ENCODE measurements at places on chromosomes 6 and 20.

GRCh38 chr6:54719131-54719530 lies 127.4 kb upstream of the FAM83B start:
- no peak for DNase-seq

DNA sequence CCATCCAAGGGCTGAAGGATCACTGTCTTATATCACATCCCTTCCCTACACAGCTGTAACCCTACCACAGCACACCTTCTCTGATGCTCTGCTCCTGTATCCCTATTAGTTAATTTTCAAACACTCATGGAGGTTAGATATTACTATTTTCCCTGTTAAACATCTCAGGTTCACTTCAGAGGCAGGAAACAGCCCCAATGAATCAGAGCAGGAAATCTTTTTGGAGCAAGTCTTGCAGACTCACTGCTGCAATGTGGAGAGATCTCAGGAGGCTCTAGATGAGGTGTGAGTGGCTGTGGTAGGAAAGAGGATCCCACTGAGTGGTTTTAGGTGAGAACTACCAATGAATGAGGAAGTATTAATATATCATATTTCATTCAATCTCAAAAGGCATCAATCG lies 19.7 kb upstream of the HTR1B start:
- no peak for DNase-seq

DNA sequence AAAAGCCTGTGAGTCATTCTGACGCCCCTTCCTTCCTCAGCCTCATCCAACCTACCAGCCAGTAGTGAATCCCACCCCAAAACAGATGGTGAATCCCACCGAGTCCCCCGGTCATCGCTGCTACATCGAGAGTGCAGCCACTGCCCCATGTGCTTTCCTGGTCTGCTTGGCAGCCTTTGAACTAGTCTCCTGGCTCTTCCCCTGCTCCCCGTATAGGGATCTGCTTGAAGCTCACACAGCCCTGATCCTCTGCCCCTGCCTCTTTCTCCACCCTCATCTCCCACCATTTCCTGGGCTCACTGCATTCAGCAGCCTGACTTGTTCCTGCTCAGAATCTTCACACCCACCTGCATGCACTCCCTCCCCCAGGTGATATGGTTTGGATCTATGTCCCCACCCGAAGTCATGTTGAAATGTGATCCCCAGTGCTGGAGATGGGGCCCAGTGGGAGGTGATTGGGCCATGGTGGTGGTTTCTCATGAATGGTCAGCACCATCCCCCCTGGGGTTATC lies 14.6 kb downstream of the SYNJ2 start:
- DNase-seq = no peak

DNA sequence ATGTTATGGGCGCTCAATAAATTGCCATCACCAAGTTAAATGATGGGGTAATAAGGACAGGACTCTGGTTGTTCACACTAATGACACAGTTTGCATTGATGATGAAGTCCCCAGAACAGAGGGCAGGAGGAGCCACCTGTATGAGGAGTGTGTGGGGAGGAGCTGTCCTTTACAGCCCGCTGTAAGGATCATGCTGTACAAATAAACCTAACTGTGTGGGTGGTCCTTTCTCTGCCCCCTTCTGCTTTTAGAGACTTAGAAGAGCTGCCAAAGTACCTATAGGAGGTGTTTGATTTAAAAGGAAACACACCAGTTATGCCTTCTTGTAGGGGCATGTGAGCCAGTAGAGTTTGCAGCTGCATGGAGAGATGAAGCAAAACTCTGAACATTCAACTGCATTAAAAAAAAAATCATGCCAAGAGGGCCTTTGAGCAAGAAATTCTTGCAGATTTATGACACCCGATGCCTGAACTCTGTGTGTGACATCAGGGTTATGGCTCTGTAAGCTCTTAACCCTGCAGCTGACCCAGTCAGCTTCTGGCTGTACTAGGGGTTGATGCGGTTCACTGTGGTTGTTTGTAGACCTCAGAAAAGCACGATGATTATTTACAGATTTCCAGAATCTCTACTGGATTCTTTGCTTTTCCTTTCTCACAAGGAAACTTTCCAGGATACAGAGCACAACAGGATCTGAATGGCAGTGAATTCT lies 67.4 kb downstream of the UST start:
- DNase-seq = peak; percentile 77

GRCh38 chr20:4006640-4007039 lies 8.7 kb downstream of the RNF24 start:
- peak; percentile 95 for DNase-seq

GRCh38 chr6:105226598-105227294 lies 46.9 kb upstream of the POPDC3 start:
- DNase-seq = no peak

DNA sequence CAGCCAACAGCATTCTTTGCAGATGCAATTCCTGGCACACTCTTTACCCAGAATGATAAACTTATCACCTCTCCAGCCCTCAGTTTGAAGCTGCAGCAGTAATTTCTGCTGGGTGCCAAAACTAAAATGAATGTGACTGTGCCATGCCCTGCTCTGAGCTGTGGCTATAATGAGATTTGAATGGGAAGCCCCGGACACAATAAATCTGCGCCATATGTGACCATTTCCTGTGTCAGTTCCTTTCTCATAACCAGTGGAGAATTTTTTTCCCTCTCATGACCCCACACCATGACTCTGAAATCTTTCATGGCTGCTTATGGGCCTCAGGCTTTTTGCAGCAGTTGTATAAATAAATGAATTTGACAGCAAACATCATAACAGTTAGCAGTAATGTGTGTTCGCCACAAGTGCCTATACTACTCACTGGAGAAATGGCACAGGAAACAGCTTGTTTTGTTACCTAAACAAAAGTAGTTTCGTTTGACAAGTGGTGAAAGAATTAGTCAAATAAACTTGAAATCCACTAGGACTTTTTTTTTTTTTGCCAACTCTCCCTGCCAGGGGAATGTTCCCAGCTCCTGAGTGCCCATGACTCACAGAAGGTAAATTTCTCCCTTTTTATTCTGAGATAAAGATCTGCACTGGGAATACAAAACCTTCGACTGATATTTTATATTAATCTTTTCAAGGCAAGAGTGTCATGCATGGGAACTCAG lies 408.4 kb downstream of the PKHD1 start:
- DNase-seq = peak; percentile 4

GRCh38 chr6:27825025-27825793 lies 87.0 kb downstream of the OR2B2 start:
- no peak for DNase-seq

GRCh38 chr6:11096109-11096508 lies 2.5 kb downstream of the SMIM13 start:
- DNase-seq = peak; percentile 78

DNA sequence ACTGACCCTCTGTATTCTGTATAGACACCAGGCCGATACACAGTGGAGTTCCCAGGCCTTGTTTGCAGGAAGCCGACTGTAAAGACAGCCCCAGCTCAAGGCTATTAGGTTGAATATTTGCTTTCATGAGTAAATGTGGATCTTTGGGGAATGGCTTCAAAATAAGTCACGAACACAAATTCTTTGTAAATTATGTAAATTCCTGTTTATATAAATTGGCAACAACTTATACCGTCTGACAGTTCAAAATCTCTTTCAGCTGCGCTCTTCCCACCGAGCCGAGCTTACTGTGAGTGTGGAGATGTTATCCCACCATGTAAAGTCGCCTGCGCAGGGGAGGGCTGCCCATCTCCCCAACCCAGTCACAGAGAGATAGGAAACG lies 24.7 kb downstream of the EDN3 start:
- DNase-seq = no peak

DNA sequence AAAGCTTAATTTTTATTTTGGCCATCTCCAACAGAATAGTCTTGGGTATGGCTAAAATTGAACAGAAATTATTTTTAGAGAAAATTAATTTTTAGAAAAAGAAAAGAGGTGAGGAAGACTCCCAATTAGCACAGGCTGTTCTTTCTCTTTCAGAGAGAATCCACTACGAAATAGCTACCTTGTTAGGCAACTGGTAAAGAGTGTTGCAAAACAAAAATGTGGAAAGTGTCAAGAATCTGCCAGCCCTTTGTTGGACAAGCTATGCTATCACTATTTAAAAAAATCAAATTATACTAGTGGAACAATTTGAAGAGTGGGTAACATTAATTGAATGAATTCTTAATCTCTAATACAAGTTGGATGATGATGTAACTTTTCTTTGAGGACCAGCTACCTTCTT lies 19.2 kb upstream of the ZSCAN9 start:
- no peak for DNase-seq

DNA sequence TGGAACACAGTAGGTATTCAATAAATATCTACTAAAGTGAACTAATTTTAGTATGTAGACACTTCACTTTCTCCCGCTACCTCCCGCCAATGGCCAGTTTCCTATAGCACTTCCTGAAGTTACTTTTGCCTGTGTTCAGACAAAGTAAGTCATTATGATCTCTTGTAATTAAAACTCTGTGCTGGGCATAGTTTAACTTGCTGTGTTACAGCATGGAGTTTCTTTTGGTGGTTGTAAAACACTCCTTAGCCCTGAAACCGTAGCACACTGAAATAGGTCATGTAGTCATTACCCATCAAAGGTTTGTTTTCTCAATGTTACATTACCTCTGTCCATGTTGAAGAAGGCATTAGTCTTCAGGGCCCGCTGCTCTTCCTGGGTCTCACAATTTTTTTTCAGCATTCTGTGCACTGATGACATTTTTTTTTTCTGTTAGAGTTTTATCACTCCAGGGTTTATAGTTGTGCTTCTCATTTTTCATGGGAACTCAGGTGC lies 54.0 kb upstream of the CENPW start:
- DNase-seq = no peak

- DNase-seq = no peak
Observed at GRCh38 chr6:130229645-130230044, 6.9 kb upstream of the SAMD3 start.

- DNase-seq = no peak
Observed at GRCh38 chr6:82612475-82613039, 248.9 kb downstream of the TPBG start.

GRCh38 chr6:119280080-119280479 lies 69.5 kb downstream of the MAN1A1 start:
- no peak for DNase-seq

DNA sequence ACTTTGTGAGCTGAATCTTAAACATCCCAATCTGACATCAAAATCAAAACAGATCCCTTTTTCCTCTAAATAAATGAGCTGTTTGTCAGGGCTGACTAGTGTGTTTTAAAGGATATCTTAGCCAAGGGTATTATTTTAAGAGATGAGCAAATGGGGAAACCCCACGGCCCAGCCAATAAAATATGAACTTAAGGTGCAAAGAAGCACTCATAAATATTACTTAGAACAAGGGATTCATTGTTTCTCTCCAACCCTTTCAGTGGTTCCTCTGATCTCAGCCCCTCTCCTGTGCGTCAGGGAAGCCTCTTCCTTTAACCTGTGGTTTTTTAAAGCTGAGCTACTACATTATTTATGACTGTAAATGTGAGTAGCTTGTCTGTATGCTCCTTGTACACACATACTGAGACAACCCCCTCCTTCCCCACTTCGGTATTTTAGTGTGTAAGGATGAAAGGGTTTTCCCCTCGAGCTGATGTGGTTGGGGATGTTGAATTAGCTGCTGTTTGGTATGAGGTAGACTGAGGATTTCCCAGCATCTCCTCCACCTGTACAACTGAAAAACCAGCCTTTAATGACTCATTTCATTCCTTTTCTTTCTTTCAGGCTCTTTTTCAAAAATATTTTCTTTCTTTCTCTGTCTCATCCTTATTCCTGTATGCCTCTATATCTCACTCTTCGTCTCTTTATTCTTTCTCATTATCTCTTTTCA lies 6.5 kb downstream of the BMP5 start:
- DNase-seq = no peak

GRCh38 chr6:113857556-113858479 lies 673 bp downstream of the MARCKS start:
- peak; percentile 53 for DNase-seq

GRCh38 chr6:43103253-43103876 lies 27.3 kb downstream of the PTK7 start:
- DNase-seq = no peak

GRCh38 chr6:74611220-74611619 lies 594.6 kb downstream of the COL12A1 start:
- no peak for DNase-seq

DNA sequence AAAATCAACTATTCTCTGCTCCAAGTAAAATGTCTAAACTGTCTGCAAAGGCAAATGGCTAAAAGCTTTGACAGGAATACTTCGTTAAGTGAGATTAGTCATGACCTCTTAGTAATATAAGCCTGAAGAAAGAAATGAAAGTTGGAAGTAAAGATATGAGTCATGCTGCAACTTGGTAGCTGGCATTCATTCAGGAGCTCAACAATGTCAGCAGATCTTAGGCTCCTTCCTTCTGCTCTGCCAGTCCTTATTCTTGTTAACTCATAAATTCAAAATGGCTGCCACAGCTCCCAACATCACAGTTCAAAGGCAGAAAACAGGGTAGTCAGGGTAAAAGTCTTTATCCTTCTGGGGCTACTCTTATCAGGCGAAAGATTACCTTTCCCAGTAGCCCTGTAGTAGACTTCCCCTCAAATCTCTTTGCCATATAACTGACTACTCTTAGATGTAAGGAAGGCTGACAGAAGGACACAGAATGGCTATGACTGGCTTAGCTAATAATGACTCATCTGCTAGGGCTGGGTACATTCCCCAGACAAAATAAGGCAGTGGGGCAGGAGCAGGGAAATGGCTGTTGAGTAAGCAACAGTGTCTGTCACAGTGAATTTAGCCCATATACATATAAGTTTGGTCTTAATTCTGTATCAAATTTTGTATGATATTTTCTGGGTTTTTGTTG lies 24.4 kb upstream of the C6orf62 start:
- DNase-seq = peak; percentile 93

DNA sequence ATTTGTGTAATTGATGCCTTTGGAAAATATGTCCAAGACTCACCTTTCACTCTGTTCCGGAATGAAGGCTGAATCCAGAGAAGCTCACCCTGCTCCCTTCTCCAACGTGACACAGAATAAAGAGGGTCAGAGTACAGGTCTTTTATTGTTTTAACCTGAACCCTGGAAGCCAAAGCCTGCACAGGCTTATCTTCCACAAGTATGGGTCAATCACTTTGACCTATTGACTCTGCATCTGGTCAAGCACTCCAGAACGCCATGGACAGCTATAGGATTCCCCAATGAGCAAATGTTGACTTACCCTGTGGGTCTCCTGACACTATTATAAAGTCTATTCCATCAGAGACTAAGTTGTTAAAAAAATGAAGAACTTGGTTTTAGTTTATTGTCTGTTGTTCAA lies 158.4 kb upstream of the MYLIP start:
- DNase-seq = no peak

- DNase-seq = peak; percentile 64
Observed at GRCh38 chr6:155143029-155143577, 120.7 kb upstream of the CLDN20 start.

GRCh38 chr6:54525731-54526130 lies 217.5 kb downstream of the TINAG start:
- peak; percentile 11 for DNase-seq

- no peak for DNase-seq
Observed at GRCh38 chr6:80930376-80930775, 822.1 kb downstream of the TENT5A start.

DNA sequence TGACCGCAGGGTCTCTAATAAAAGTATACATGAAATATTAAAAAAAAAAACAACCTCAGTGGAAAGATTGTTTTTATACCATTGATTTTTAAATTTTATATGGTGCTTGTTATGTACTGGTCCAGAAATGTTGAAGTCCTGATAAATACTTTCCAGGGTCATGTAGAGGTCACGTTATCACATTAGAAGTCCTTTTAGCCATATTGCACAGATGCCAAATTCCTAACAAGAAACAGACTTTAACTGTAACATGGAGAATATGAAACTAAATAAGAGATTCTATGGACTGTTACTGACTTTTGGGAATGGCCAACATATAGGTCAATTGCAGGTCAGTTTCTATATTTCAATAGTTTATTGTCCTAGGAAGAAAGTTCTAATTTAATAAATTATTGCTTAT lies 89.0 kb downstream of the ADGRB3 start:
- no peak for DNase-seq

GRCh38 chr6:166056637-166057036 lies 111.0 kb downstream of the TBXT start:
- peak; percentile 18 for DNase-seq

All from fibroblast of gingiva (primary cell).